ENCODE measurements at places on chromosomes 4 and X.

- no peak overlapping the region for H3K4me3 ChIP-seq
- no peaks in the 10 kb centered on the region for H3K36me3 ChIP-seq
- no peak for DNase-seq
- H3K27me3 ChIP-seq, result peaks cover 7% of the 10 kb centered on the region
- H3K27ac ChIP-seq, result no peak overlapping the region
These were observed 3.9 kb upstream of the MFAP3L start for GRCh38 chr4:170030121-170030520.

- H3K36me3 ChIP-seq, result no peaks in the 10 kb centered on the region
- no peaks in the 10 kb centered on the region for H3K27me3 ChIP-seq
These were observed 19.7 kb upstream of the EDNRA start for GRCh38 chr4:147461161-147461560.

- no peaks in the 10 kb centered on the region for H3K4me1 ChIP-seq
- no peak overlapping the region for H3K4me3 ChIP-seq
- H3K27ac ChIP-seq, result no peak overlapping the region
- no peaks in the 10 kb centered on the region for H3K27me3 ChIP-seq
- no peak for DNase-seq
These were observed 8.2 kb downstream of the RTL3 start for GRCh38 chrX:78650906-78651437.

GRCh38 chr4:64713256-64713840 is 304.1 kb upstream of the TECRL start:
- no peak for DNase-seq
- no peaks in the 10 kb centered on the region for H3K27me3 ChIP-seq
- H3K36me3 ChIP-seq, result no peaks in the 10 kb centered on the region
- H3K4me1 ChIP-seq, result no peaks in the 10 kb centered on the region
- H3K4me3 ChIP-seq, result no peak overlapping the region
- H3K27ac ChIP-seq, result no peak overlapping the region

DNA sequence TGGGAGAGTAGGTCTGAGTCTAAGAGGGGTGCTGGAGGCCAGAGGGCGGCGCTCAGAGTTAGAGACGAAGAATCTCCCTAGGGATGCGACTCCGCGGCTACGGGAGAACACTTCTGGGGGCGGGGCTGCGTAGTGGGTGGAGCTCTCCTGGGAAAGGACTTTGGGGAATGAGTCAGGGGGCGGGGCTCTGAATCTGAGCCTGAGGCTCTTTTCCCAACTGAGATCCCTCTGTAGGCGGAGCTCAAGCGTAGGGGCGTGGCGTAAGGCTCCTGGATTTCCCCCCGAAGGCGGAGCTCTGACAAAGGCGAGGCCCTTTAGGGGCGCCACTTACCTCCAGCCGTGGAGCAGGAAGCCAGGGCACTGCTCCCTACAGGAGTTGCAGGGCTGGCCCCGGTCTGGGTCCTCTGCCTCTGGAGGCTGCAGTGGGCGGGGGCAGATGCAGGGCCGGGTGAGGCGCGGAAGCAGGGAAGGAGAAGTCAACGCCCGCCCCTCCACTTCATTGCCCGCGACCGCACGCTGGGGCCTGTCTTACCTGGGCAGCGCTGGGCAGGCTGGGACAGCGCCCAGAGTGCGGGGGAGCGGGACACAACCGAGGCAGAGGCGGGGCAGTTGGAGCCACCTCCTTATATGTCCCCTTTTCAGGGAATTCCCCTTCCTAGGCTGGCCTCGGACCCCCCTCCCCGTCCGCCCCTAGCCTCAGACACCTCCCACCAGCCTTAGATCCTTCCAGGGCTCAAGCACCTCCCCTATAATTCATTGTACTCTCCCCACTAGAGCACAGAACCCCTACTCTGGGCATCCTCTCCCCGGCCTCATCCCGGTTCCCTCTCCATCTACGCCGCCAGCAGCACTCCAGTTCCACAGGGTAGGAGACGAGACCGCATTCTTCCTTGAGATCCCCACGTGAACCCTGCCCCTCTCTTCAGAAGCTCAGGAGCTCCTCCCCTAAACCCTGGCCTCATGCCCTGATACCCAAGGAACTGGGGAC is 1.6 kb downstream of the PRICKLE3 start:
- peak overlapping the region; percentile 73 for H3K27ac ChIP-seq
- no peak overlapping the region for H3K4me3 ChIP-seq

- H3K36me3 ChIP-seq, result no peaks in the 10 kb centered on the region
- no peak overlapping the region for H3K27ac ChIP-seq
- no peak overlapping the region for H3K4me3 ChIP-seq
- no peaks in the 10 kb centered on the region for H3K4me1 ChIP-seq
These were observed 1112.4 kb downstream of the STIM2 start for GRCh38 chr4:27973056-27973455.

DNA sequence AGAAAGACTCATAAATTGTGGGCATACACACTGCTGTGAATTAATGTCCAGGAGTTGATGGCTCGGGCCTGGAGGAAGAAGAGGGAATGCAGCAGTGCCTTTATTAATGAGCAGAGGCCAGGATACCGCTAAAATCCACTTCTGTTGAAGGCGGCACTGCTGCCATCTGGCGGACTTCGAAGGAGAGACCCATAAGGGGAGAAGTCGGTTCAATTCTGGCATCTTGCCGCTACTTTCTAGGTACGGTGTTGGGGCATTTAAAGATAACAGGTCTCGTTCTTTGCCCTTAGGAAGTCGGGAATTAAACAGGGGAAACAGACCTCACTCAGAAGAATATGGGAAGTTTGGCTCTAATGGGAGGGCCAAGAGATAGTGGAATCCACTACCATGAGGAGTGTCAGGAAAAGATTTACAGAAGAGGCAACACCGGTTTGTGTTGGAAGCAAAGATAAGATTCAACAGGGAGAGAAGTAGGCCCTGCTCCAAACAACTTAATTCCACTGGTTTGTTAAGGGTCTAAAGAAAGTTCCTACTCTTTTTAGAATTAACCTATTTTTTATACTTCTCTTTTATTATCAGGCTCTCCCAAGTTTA is 133.6 kb upstream of the GIMD1 start:
- H3K27ac ChIP-seq, result no peak overlapping the region
- no peaks in the 10 kb centered on the region for H3K4me1 ChIP-seq
- peak; percentile 56 for DNase-seq

- no peak overlapping the region for H3K4me3 ChIP-seq
- DNase-seq, result no peak
These were observed 9.0 kb downstream of the PCDH18 start for GRCh38 chr4:137523329-137523728.

- no peak for DNase-seq
- H3K36me3 ChIP-seq, result no peaks in the 10 kb centered on the region
- no peaks in the 10 kb centered on the region for H3K27me3 ChIP-seq
- no peaks in the 10 kb centered on the region for H3K4me1 ChIP-seq
- no peak overlapping the region for H3K27ac ChIP-seq
These were observed 368.7 kb downstream of the CCSER1 start for GRCh38 chr4:90495936-90496335.
